ENCODE measurements at places on chromosomes 7 and 10.

- DNase-seq, result no peak
Measured at GRCh38 chr10:129788215-129788614, 175.9 kb downstream of the EBF3 start.

GRCh38 chr7:91240376-91240941, 23.8 kb upstream of the FZD1 start:
- DNase-seq, result no peak

DNA sequence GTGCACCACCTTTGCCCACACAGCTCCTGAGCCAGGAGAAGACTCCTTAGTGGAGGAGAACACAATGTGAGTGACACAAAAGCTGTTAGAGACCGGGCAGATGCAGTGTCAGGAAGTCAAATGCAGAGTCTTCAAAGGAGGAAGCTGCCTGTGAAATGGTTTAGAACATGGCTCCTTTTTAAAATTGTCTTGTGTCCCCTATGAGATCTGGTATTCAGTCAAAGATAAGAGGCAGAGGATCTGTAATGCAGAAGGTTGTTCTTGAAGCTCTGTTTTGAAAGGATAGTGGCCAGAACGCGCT, 133.0 kb downstream of the VIPR2 start:
- DNase-seq, result no peak

DNA sequence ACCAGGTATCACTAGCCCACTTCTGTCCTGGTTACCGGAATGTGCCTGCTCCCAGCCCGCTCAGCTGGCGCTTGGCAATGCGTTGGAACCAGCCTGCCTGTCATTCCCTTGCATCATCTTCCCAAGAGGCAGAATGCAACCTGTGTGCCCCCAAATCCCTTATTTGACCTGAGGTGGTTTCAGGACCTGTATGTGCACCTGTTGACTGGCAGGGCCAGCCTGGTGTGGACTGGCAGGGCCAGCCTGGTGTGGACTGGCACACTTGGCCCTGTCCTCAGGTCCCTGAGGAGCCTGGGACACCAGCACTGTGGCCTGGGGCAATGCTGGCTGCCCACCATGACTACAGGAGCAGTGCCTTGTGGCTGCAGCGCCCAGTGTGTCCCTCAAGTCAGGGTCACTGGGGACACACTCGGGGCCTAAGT, 38.2 kb downstream of the ZNF467 start:
- no peak for DNase-seq

DNA sequence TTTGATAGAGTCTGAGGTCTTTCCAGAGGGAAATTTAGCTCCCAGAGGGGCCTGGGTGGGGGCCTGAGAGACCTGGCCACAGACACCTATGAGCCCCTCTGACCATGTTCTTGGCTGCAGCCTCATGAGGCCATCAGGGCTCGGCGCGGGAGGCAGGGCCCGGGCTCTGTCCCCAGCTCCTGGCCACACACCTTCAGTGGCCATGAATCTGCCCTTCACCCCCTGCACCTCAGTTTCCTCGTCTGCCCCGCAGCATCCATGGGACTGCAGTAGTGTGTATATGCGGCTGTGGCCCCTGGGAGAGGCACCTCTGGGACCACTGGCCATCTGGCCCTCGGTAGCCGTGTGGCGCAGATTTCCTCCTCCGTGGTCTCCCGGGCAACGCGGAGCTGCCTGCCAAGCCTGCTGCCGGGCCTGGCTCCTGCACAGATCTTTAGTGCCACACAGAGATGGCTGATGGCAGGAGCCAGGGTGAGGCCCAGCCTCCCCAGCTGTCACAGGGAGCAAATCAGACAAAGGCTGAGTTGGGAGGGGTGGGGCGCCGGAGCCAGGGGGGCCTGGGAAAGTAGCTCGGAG, 23.6 kb upstream of the ADCYAP1R1 start:
- no peak for DNase-seq

DNA sequence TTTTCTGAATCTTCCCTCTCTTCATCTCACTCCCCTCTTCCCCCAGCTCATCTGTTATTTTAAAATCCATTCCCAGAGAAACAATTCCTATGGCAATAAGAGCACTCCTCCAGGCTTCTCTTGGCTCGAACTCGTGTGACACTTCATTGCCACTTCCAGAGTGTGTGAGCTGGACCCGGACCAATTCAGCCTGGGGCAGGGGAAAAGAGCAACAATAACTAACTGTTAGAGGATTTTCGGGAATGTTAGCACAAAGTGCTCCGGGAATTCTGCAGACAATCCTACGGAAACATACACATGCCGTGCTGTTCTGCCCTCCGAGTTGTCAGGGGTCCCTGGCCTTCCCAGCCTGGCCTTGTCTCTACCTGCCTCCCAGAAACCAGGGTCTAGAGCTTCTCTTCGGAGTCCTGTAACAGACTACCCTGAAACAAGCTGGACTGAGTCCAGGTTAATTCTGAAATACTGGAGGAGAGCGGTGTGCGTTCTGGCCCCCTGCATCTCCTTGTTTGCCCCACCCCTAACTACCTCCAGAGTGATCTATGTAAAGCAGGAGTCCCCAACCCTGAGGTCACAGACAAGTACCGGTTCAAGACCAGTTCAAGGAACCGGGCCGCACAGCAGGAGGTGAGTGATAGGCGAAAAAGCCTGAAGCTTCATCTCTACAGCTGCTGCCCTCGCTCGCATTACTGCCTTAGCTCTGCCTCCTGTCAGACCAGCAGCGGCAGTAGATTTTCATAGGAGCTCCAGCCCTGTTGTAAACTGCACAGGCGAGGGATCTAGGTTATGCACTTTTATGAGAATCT, 11.3 kb downstream of the COL26A1 start:
- no peak for DNase-seq

GRCh38 chr10:24374134-24374915, 165.4 kb downstream of the KIAA1217 start:
- no peak for DNase-seq
